Gastroesophageal sphincter (tissue), 4 donors: ENCODE measurements at places on chromosomes 1 and 21.

DNA sequence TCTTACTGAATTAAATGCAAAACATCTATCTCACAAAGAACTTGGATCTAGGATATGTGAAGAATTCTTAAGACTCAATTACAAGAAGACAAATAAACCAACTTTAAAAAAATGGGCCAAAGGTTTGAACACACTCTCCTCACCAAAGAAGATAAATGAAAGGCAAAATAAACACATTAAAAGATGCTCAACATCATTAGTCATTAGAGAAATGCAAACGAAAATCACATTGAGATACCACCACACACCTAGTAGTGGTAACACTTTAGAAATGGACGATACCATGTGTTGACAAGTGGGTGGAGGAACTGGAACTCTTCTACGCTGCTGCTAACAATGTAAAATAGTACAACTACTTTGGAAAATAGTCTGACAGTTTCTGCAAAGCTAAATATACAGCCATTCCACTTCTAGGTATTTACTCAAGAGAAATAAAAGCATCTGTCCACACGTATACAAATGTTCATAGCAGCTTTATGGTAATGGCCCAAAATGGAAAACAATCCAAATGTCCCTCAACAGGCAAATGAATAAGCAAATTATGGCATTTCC lies 194.3 kb downstream of the RHOU start:
- no peak for ATAC-seq

DNA sequence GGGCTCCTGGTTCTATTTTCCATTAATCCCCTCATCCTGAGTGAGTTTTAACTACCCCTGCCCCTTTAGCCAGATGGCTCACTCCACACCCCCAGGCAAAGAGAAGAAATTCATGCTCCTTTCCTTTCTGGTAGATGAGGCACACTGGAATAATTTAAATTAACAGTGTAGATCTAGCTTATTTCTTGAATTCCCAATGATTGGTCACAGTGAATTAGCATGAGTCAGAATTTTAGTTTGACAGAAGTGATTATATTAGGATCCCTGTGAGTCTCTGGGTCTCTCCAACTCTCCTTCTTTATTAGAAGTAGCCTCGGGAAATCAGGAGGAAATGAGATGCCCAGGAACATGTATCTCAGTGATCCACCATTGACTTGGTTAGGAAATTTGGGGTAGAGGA lies 103.1 kb upstream of the KAZN start:
- no peak for ATAC-seq

DNA sequence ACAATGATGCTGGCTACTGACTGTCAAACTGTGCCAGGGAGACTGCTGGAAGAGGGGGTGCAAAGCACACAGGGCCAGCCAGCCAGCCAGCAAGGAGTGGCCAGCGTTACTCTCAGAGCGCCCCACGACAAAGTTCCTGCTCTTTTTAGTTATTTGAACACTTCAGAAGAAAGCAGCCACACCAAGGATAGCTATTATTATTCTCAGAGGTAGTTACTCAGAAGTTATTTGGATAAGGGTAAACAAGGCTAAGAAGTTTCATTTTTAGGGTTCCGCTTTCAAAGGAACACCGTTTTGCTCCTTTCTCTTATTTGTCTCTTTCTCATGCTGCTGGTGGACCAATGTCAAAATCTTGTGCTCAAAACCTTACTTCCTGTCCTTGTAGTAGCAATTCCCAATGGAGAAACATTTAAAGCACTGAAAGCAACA lies 59.9 kb downstream of the VANGL2 start:
- ATAC-seq = no peak

DNA sequence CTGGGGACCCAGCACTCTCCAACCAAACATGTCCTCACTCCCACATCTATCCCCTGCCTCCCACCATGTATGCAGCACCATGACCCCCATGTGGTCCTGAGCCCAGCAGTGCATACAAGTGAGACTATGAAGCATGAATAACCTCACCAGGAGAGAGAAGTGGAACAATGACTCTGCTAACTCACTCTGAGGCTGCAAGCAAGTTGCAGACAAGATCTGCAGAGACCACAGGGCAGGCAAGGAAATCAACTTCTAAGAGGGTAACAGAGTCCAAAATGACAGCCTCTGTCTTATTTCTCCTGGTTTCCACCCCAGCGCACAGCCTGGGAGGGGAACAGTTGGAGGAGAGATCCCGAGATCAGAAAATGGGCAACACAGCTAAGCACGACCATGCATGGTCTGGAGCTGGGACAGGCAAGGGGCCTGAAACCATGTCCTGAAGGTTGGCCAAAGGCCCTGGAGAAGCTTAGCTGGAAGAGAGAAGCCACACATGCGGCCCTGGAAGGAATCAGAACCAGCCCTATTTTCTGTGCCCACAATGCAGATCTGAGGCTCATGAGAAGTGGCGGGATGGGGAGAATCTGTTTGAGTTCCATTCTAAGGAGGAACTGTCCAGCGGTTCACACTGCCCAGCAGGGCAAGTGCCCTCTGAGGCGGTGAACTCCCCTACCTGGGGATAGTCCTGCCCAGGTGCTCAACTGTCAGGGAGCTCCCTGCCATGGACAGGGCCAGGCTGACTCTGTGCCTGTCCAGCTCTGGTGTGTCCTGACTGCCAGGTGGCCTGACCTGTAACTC lies 12.5 kb upstream of the REN start:
- ATAC-seq = no peak

DNA sequence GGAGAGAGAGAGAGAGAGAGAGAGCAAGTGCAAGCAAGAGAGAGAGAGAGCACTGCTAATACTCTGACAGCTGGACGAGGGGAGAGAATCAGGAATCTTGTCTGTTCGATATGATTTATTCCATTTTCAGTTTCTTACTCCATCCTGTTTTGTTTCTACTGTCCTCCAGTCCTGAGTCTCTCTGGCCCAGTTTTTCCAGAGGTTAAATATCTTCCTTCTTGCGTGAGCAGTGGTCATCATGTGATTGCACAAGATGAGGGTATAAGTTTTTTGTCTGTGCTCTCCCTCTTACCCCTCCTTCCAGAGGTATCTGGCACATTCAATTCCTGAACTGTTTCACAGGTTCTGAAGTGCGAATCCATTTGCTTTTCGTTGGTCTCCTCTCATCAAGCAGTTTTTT lies 16.8 kb downstream of the UBE2U start:
- ATAC-seq = peak; percentile 60

DNA sequence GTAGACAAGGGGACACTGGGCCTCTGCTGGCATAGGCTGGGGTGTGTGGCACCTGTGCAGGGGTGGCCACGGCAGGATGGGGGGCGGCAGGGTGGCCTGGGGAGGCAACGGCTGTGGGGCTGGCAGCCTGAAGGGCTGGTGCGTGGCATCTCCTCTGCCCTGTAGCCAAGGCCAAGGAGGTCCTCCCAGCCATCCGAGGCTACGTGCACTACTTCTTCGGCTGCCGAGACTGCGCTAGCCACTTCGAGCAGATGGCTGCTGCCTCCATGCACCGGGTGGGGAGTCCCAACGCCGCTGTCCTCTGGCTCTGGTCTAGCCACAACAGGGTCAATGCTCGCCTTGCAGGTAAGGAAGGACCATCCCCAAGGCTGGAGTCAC lies 36.0 kb upstream of the LHX4 start:
- no peak for ATAC-seq

DNA sequence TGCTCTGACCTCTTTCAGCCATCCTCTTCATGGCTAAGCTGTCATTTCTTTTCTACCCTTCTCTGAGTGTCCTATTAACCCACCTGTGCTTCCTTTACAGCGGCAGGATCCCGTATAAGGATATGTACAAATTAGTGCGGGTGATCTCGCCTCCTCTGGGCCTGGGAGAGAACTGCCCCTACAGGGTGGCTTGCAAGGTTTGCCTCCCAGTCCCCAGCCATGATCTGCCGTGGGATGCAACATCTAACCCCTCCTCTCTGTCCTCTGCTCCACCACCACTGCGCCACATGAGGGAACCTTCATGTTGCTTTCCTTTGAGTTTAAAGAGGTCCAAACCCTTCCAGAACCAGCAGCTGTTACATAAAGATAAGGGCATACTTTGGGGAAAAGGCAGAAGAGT lies 282.2 kb downstream of the ZNF648 start:
- no peak for ATAC-seq

- no peak for ATAC-seq
Measured at GRCh38 chr1:184753608-184754475, 816 bp downstream of the EDEM3 start.

- ATAC-seq = peak; percentile 27
Measured at GRCh38 chr1:202551683-202552082, 158.6 kb downstream of the SYT2 start.

- no peak for ATAC-seq
Measured at GRCh38 chr21:37367703-37368540, 1.3 kb downstream of the DYRK1A start.

GRCh38 chr1:154608397-154609270 lies 648 bp upstream of the ADAR start:
- ATAC-seq = peak; percentile 57

- ATAC-seq = peak; percentile 26
Measured at GRCh38 chr1:1908506-1908791, 6.6 kb upstream of the CALML6 start.

DNA sequence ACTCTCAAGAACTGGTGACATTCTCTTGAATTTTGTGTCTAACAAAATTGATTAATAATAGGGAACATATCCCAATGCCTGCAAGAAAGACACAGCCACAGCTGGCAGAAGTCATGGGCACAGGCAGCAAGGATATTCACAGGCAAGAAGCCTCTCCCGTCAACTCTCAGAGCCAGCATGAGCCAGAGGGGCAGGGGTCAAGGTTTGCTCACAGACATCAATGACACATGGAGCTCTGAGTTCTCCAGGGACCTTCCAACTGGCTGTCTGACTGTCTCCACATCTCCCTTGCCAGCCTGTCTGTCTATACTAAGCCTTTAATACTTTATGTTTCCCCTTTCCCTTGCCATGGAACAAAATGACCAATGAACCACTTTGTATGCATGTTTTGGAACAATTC lies 101.5 kb upstream of the RAB4A start:
- ATAC-seq = no peak

DNA sequence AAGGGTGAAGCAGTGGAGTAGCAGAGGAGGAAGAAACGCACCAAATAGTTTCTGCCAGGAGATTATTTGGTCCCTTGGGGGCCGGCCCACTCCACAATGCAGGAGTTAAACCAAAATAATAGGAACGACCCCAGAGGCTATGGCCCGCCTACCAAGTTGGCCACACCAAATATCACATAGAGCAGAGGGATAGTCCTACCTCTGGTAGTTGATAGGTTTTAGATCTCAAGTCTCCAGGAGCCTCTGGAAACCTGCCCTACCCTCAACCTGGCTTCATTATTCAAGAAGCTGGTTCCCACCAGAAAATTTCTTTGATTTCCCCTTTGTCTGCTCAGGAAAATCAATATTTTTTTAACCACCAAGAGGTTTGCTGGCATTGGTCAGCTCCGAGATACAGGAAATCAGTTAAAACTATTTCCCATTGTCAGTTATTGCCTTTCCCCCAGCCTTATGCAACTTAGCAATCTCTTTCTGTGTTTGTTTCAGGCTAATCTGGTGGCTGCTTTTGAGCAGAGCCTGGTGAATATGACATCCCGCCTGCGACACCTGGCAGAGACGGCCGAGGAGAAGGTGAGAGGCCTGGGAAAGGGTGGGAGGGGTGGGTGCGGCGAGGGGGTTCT lies 35.5 kb upstream of the IPO9 start:
- no peak for ATAC-seq

GRCh38 chr1:31524186-31524901 lies 52.0 kb upstream of the TINAGL1 start:
- ATAC-seq = no peak

GRCh38 chr21:38440746-38441145 lies 57.5 kb downstream of the ERG start:
- no peak for ATAC-seq

- ATAC-seq = no peak
Measured at GRCh38 chr1:67333603-67334002, 25.9 kb downstream of the IL12RB2 start.

DNA sequence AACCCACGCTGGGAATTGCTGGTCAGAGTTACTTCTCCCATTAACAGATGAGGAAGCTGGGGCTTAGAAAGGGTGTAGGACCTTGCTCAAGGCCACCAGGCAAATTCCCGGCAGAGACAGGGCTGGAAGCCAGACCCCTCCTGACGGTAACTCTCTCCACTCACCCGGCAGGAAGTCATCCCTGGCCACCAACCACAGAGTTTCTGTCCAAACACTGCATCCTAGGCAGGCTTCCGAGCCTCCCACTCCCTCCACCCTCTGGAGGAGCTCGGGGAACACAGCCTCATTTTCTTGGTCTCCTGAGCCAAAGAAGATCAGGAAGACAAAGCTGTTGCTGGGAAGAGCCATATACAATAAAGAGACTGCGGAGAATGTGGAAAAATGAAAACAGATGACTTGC lies 25.0 kb upstream of the ZNF436 start:
- peak; percentile 94 for ATAC-seq

GRCh38 chr1:160797861-160798273 lies 1.9 kb downstream of the LY9 start:
- ATAC-seq = no peak

DNA sequence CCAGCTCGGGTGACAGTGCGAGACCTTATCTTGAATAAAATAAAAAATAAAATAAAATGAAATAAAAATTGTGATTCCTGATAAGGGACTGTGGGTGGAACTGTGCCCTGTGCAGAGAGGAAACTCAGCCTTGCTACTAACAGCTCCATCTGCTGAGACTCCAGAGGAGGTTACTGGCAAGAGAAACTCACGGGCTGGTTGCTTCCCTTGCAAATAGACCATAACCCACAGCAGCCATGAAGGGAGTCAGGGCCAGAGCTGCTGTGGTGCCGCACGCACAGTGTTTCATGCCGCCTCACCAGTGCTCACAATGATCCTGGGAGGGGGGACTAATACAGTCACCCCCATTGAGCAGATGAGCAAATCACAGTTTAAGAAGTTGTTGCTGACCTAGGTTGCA lies 13.7 kb downstream of the ZBTB17 start:
- no peak for ATAC-seq

DNA sequence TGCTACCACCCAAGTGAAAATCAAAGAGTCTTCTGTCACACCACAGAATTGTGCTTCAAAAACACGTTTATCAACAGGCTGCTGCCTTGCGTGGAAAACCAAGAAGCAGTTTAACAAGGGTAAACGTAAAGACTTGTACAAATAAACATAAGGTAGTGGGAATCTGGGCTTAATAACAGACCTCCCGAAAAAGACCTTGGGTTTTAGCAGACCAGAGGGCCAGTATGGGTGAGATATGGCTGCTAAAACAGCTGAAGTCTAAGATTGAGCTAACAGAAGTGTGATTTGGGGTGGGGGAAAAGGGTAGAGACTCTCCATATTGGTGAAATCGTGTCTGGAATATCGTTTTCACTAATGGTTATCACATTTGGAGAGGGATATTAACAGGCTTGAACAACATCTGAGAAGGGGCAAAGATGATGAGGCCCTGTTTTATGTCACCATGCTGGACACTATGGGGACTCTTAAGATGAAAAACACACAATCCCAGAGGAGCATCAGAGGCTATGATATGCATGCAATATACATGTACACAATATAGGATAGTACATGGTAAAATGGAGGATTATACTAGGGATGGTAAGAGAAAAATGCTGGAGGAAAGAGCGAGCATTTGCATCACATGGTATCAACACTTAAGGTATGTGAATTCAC lies 1.4 kb downstream of the MOV10 start:
- no peak for ATAC-seq

GRCh38 chr1:161738627-161739287 lies 10.8 kb upstream of the DUSP12 start:
- ATAC-seq = peak; percentile 45
